ENCODE measurements at places on chromosomes 6 and 20. TPM values are rescaled to one million over a fixed set of nuclear protein-coding genes. Genes with fewer than 3 reads are reported as not detected.

OR2J3 gene
- not detected for total RNA-seq

SRF gene
- 28.5 TPM for total RNA-seq

GRCh38 chr6:74549746-74550145 is 656.1 kb downstream of the COL12A1 start:
- DNase-seq, result no peak

GRCh38 chr6:167111597-167111996 is 11.3 kb upstream of the CCR6 start:
- DNase-seq, result peak; percentile 43

Data from suprapubic skin (tissue), 4 donors.